ENCODE measurements at places on chromosomes 3 and 15.

- no peak for DNase-seq
Measured at GRCh38 chr3:7745711-7746110, 755.9 kb upstream of the LMCD1 start.

GRCh38 chr15:41790169-41790568 lies 15.9 kb downstream of the MAPKBP1 start:
- no peak for DNase-seq

DNA sequence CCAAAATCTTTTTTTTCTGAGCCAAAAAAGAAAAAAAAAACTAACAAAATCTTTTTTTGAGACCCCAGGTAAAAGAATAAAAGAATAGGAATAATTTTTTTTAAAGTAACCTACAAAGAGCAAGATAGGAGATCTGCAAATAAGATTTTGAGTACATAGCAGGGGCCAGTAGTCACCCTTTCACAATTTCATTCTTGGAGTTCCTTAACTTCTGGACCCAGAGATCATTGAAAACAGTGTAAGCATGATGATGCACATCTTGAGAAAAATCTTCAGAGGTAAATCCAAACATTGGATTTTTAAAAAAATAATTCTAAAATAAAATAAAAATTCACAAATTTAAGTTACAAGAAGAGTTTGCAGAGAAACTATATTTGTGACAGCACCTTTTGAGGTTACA lies 18.8 kb downstream of the TFRC start:
- no peak for DNase-seq

DNA sequence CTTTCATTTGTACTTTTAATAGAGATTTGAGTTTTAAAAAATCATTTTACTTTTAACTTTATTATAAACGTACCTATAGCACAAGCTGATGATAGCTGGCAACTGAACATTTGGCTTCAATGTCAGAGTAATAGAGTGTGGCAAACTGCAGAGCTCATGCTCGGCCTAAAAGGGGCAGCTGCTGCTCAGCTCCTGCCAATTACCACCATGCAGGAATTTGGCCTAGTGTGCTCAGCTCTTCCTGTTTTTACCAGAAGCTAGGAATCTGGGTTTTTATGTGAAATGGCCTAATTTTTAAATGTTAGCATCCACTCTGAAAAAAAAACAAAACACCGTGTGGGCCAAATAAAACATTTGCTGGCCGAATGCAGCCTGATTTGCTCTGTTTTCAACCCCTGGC lies 1.8 kb downstream of the IFT122 start:
- DNase-seq = peak; percentile 51

DNA sequence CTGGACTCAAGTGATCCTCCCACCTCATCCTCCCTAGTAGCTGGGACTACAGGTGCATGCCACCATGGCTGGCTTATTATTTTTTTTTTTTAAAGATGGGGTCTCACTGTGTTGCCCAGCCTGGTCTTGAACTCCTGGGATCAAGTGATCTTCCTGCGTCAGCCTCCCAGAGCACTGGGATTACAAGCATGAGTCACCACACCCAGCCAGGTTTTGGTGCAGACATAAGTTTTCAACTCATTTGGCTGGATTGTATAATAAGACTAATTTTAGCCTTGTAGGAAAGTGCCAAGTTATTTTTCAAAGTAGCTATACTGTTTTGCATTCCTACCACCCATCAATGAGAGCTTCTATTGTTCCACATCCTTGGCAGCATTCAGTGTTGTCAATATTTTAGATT lies 32.1 kb downstream of the BUB1B start:
- DNase-seq = no peak

DNA sequence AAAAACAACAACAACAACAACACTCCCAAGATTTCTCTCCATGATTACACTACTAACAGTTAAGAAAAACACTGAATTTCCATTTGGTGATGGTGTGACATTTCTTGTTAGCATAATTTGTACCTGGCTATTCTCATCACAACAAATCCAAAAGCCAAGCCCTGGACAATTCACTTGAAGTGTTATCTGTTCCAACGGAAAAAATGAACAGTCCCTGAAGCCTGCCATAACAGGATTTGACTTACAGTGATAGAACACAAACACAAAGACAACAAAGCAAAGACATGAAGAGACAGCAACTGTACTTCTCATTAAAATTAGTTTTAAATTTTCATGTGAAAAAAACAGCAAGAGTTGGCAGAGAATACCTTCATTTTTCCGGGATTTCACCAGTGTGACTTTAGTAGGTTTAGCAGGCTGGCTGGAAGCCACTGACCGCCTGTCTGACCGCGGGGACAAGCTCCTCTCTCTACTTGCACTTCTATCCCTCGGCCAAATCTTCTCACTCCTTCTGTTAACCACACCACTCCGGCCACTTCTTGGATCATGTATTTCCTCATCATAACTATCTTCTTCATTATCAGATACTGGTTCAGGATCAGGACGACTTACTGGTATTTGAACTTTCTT lies 56.3 kb downstream of the TJP1 start:
- no peak for DNase-seq

GRCh38 chr15:67882487-67883233 lies 42.8 kb upstream of the RNU6-1 start:
- no peak for DNase-seq

GRCh38 chr15:42131826-42132806 lies 24.3 kb downstream of the PLA2G4F start:
- DNase-seq = no peak

GRCh38 chr15:85482894-85483293 lies 102.5 kb downstream of the AKAP13 start:
- DNase-seq = no peak

DNA sequence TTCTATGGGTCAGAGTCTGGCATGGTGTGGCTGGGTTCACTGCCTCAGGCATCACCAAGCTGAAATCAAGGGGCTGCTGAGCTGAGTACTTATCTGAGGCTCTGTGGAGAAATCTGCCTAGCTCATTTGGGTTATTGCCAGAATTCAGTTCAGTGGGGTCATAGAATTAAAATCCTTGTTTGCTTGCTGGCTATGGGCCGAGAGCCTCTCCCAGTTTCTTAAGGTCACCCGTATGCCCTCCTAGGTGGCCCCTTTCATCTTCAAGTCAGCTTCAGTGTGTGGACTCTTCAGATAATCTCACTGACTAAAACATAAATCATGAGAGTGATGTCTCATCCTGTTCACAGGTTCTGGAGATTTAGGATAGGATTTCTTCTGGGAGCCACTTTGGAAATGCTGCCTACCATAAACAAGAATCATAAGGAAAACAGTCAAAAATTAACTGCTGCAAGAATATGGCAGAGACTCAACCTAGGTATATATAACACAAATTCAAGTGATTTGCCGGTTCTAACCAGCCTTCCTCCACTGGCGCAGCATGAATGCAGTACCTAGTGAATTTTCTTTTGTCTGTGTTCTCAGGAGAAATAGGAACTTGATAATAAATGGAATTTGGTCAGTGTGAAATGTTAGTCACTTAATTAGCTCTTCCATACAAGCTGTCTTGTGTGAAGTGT lies 5.3 kb downstream of the CP start:
- no peak for DNase-seq

GRCh38 chr3:181722156-181722555 lies 10.4 kb downstream of the SOX2 start:
- DNase-seq = no peak

GRCh38 chr3:31225923-31226322 lies 306.8 kb upstream of the STT3B start:
- DNase-seq = no peak

DNA sequence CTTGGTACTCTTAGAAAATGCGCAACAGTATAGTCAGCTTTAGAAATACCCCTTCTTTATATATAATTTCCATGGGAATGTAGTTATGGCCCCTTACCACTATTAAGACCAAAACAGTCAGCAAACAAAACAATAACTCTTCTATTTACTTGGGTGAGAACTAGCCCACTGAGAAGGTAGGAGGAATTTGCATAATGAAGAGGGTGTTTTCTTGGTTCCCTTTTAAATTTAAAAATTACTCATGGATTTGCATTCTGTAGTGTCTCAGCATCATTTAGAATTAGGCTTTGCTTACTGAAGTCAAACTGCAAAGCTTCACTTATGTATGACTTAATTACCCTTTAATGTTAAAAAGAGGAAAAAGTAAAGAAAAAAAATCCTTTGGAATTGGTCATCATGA lies 350.8 kb downstream of the PTPRG start:
- peak; percentile 14 for DNase-seq

DNA sequence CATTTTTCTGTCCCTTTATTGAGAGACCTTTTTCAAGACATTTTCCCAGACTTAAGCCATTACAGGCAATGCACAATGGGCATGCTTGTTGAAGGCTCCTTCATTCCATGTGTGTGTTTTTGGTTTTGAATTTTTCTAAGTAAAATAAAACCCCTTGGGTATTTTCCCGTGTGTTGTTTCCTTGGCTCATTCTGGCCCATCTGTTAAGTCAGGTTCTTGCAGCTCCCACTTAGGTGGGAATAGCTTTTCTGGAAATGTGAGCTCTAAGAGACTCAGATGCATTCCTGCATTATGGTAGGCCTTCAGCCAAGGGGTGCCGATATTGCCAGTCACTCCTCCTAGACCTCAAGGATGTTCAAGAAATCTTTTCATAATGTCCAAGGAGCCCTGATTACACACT lies 314.9 kb downstream of the CACNA2D3 start:
- no peak for DNase-seq

DNA sequence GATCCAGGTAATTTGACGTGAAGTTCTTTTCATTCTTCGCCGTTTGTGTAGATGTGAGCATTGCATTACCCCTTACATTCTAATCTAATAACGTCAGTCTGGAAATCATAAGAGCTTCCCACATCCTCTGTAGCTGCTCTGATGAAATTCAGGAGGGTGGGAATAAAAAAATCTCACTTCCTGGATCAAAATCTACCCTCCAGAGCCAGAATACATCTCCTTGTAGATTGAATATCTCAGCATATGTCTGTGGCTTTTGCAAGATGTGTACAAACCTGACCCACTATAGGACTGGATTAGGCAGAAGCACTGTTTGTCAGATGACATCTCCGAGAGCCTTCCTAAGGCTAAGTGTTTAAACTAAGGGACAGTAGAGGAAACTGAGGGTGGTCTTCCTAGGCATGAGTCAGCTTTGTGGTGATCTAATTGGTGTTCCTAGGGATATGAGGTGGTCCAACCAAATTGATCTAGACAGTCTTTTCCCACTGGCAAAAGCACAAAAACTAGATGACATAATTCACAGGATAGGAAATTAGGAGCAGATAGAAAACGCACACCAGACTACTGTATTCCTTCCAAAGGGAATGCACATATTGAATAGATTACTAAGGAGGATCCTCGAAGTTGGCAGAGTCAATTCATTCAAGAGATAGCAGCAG lies 216.3 kb upstream of the LRTM1 start:
- DNase-seq = no peak

DNA sequence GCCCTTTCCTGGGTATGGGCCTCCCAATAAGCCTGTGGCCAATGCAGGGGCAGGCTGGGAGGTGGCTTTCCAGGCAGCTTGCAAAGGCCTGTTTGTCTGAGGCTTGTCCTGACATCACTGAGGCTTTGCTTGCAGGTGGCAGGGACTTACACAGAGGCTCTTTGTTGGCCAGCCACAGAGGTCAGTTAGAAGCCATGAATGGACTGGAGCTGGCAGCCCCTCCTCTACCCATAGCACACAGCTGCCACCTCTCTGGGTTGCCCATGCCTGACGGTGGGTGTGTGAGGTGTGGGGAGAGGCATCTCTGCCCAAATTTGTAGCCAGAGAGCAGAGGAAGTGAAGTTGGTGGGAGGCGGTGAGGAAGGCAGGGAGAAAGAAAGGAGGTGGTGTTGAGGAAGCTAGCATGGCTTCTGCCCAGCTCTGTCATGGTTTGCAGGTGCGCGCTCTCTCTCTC lies 17.1 kb downstream of the LIMD1 start:
- DNase-seq = peak; percentile 94

GRCh38 chr3:56193519-56193918 lies 274.7 kb downstream of the ERC2 start:
- DNase-seq = no peak

- no peak for DNase-seq
Measured at GRCh38 chr3:60573494-60573893, 677.8 kb downstream of the FHIT start.

DNA sequence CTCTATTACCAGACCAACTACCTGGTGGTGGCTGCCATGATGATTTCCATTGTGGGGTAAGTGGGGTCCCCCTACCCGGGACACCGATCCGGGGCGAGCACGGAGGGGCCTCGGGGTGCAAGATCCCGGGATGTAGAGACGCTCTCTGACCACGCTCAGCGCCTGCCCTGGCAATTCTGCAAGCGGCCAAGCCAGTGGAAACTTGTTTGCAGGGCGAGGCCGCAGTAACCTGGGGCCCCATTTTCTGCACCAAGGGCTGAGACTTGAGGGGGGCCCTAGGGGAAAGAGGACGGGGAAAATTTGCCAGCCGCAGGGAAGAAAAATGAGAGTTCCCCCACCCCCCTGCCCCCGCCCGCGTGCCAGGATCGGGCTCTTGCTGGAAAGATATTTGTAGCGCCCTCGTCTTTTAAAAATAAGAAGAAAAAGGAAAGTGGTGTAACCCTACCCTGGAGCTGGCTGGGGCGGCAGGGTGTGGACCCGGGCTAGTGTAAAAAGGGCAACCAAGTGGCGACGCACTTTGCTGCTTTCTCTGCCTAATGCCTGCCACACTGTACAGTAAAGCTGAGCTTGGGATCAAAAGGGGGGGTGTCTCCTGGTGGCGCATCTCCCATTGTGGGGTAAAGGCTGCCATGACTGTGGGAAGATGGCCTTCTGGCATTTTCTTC lies 563 bp downstream of the ARL6IP5 start:
- DNase-seq = peak; percentile 28

DNA sequence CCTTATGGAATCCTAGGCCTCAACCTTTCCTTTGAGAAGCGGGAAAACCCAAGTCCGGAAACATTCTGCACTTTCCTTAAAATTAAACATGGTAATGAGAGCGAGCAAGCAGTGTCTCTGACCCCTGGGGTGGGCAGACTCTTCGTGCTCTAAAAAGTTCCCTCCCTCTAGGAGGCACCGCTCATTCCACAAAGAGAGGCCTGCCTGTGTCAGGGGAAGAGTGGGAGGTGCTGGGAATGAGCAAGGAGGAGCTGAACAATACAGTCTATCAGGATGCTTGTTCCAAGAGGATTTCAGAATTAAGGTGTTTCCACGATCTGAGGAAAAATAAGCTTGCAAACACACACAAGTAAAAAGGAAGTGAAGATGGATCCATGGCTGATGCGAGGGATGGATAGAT lies 6.0 kb upstream of the RLBP1 start:
- no peak for DNase-seq

- peak; percentile 73 for DNase-seq
Measured at GRCh38 chr3:186821429-186822387, 15.4 kb upstream of the RFC4 start.

- no peak for DNase-seq
Measured at GRCh38 chr3:58293516-58293915, 12.5 kb upstream of the RPP14 start.

- DNase-seq = no peak
Measured at GRCh38 chr15:99326235-99326634, 75.0 kb downstream of the LRRC28 start.
